M059J (cell line): ENCODE measurements at places on chromosomes 2 and 18.
A peak's percentile ranks its signal among the peaks of the same experiment; 100 is the strongest.

- no peak for DNase-seq
These were observed 4.6 kb upstream of the IMPACT start for GRCh38 chr18:24421831-24422230.

- DNase-seq = no peak
These were observed 155.8 kb downstream of the COL6A3 start for GRCh38 chr2:237258116-237258515.

- DNase-seq = no peak
These were observed 198.0 kb upstream of the AGAP1 start for GRCh38 chr2:235295831-235296230.

GRCh38 chr2:207876842-207877535 lies 107.3 kb upstream of the FZD5 start:
- DNase-seq = no peak

DNA sequence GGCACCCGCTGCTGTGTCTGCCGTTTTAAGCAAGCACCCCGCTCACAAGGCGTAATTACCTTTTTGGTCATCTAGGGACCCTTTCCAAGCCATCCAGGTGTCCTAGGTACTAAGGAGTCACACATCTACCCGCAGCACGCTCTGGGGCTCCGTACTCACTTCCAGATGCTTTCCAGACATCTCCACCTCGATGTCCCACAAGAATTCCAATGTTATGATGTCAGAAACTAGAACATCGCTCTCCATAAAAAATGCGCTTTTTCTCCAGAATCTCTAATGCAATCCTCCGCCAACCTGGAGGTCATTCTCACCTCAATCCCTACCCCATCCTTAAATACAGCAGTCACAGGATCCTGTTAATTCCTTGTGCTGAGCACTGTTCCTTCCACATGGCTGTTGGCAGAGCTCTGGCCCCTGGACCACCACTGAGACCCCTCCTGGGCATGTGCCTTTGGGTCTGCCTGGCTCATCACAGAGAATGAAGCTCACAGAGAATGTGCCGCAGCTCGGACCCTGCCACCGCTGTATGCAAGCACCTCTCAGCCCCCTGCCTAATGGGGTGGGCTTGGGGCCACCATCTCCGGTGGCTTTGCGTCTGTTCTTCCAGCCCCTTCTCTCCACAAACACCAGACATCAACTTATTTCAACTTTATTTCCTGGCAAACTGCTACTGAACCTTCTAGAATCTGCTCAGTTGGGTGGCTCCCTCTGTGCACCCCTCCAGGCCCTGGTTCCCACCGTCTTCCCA lies 4.6 kb upstream of the PXDN start:
- DNase-seq = no peak

DNA sequence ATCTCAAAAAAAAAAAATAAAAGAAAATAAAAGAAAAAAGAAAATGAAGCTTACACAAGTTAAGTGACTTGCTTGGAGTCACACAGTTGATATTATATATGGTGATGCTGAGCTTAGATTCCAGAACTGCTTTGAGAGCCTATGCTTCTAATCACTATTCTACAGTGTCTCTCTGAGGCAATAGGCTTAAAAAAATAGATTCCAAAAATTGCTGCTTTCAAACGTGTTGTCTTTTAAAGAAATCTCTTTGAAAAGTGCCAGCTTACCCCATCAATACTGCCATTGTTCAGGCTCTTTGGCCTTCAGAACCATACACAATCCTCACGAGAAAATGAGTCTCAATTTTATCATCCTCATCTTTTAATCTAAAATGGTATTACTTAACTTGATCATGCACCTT lies 102.6 kb downstream of the CDK15 start:
- DNase-seq = no peak

DNA sequence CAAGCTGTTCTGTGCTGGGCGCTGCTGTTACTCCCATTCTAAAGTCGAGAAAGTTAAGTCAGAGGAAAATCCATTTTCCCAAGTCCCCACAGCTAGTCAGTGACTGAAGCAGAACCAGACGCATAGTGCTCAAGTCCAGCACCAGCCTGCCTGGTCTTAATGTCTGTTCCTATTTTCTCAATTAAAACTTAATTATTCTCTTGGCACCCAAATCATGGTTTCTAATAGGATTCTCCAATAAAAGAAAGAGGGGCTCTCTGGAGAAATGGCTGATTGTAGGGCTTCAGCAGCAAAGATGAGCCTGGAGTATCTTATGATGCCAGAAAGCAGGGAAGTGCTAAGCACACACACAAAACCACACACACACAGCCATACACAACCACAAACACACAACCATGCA lies 531.0 kb upstream of the SALL3 start:
- DNase-seq = no peak

DNA sequence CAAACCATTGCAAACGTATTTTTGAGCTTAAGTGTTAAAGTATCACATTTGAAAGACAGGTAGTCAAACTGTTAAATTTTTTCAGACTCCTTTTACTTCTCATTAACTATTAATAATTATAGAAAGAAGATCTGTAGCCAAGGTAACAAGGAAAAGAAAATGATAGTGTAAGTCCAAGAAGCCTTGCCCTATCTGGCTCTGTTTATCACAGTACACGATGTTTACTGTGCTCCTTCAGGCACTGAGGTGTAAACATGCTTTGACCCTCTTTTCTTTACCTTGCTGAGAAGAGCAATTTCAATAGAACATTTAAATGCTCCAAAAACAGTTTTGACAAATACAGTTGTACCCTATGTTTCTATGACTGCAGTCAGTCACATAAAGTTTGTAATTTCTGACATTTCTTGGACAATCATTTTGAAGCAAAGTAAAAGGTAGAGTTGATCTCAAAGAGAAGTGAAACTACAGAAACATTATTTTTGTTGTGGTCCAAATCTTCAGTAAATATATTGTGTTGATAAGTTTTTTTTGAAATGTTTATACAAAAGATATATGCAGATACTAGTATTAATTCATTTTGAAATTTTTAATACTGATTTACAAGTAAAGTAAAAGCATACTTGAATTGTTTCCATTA lies 152.6 kb upstream of the KYNU start:
- DNase-seq = no peak

DNA sequence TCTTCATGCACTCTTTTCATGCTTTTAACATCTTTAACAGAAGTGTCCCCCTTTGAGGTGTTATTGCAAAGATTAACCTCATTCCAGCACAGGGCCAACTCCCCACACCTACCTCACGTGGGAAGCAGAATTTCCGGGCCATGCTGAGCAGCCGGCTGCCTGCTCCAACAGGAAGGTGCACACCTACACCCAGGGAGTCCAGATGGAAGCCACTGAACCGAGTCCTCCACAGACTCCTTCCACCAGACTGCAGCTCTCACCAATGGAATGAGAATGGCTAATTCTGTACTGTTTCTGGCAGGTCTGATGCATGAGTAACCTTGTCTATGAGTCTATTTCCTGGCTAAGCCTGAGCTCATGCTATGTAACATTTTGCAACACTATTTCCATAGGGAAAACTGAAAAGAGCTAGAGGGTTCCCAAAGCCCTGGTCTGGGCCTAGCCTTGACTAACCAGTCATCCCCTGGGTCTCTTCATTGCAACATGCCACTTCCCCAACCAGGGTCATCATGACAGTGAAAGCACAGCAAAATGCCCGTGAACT lies 11.0 kb downstream of the ERFE start:
- peak; percentile 72 for DNase-seq
